Pancreas (tissue), 10 donors: ENCODE measurements at places on chromosomes 1 and 21.
A peak's percentile ranks its signal among the peaks of the same experiment; 100 is the strongest.

- no peak for DNase-seq
Observed at GRCh38 chr1:42964044-42964812, 5.6 kb upstream of the SLC2A1 start.

DNA sequence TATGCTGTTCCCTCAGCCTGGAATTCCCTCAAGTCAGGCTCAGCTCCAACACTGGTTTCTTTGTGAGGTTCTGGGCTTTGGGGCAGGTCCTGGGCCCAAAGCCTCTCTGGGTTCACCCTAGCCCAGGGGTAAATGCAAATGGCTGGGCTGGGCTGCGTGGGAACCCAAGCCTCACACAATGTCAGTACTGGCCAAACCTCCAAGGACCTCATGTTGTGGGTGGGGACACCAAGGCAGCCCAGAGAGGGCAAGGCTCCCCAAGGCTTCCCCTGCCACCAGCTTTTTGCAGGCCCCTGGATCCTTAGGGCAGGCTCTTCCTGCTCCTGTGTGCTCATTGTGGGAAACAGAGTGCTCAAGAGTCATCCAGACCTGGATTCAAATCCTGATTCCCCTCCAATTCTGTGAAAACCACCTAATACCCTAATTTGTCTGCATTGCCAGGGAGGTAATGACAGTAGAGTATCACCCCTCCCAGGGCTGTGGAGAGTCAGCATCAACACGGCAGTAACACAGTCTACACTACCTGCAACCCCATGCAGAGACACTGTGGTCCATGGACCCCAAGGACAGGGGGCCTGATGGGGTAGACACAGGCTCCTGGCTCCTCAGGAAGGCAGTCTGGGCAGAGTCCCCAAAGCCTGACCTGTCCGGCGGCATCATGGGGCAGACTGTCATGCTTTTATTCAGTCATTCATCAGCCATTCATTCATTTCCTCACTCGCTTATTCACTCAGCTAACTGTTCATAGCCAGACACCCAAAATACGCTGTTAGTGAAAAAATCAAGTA is 85.7 kb downstream of the DMRTB1 start:
- no peak for DNase-seq

GRCh38 chr1:217781056-217781455 is 149.9 kb downstream of the SPATA17 start:
- DNase-seq: no peak

DNA sequence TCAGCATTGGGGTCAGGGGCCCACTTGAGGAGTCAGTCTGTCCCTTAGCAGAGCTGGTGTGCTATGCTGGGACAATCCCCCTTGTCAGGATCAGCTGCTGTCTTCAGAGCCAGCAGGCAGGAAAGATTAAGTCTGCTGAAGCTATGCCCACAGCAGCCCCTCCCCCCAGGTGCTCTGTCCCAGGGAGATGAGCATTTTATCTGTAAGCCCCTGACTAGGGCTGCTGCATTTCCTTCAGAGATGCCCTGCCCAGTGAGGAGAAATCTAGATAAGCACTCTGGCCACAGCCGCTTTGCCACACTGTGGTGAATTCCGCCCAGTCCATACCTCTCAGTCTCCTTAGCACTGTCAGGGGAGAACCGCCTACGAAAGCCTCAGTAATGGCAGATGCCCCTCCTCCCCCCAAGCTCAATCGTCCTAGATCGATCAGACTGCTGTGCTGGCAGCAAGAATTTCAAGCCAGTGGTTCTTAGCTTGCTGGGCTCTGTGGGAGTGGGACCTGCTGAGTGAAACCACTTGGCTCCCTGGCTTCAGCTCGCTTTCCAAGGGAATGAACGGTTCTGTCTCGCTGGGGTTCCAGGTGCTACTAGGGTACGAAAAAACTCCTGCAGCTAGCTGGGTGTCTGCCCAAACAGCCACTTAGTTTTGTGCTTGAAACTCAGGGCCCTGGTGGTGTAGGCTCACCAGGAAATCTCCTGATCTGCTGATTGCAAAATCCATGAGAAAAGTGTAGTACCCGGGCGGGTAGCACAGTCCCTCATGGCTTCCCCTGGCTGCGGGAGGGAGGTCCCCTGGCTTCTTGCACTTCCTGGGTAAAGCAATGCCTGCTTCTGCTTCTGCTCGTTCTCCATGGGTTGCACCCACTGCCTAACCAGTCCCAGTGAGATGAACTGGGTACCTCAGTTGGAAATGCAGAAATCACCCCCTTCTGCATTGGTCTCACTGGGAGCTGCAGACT is 25.1 kb upstream of the TP53BP2 start:
- DNase-seq: no peak

GRCh38 chr1:17125756-17126237 is 6.5 kb upstream of the PADI2 start:
- DNase-seq: peak; percentile 99
